ENCODE measurements at places on chromosomes 1 and 21.
A peak's percentile ranks its signal among the peaks of the same experiment; 100 is the strongest.

- no peak for DNase-seq
Observed at GRCh38 chr1:20142001-20142710, 3.0 kb downstream of the PLA2G2F start.

DNA sequence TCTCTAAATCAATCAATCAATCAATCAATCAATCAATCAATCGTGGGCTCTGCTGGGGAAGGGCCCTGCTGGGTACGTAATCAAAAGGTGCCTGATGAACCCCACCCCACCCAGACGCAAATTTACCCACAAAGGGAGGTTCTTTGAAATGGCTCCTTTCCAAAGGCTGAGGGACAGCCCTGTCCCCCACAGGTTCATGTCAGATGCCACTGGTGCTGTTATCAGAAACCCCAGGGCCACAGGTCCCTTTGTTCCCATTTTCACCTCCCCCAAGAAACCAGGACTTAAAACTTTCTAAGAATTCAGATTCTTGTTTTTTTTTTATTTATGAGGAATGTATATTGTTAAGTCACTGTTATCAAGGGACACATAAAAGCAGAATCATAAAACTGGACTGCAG lies 14.2 kb downstream of the CHRNB2 start:
- no peak for DNase-seq

- no peak for DNase-seq
Observed at GRCh38 chr1:54136269-54136896, 16.4 kb downstream of the CDCP2 start.

GRCh38 chr1:86641318-86641717 lies 63.1 kb upstream of the SH3GLB1 start:
- no peak for DNase-seq

DNA sequence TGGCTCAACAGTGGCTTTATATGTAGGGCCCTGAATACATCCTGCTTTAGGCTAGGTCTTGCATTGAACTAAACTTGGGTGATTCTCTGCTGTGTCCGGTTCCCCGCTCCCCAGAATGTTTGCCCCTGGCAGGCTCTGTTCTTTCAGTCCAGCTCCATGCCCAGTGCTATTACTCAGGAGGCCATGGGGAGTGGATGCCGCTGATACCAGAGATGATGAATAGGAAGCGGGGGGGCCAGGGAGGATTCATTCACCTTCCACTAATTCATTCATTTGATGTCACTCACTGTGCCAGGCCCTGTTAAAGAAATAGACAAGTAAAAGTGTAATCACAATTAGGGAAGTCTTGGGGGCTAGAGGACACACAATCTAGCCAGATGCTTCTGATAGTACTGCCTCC lies 83.8 kb downstream of the TMEM53 start:
- no peak for DNase-seq

DNA sequence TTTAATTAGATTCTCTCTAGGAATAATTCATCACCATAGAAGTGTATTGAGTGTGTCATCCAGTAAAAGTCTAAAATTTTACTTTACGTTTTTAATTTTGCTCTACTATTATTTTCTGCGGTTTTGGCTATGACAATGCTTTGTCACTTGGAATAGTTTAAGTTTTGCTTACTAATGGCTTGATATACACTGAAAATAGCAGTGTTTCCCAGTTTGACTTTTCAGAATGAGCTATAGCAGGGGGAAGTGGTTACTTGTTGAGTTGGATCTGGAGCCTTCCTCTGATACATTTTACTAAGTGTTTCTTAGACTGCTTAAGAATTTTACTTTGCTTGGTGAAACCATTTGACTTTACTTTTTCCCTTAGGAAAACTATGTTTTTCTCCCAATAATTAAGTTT lies 5.0 kb downstream of the DNAJC16 start:
- no peak for DNase-seq

- DNase-seq, result no peak
Observed at GRCh38 chr1:19423130-19423529, 62.2 kb downstream of the CAPZB start.

- no peak for DNase-seq
Observed at GRCh38 chr1:115062542-115063004, 26.7 kb downstream of the TSPAN2 start.

DNA sequence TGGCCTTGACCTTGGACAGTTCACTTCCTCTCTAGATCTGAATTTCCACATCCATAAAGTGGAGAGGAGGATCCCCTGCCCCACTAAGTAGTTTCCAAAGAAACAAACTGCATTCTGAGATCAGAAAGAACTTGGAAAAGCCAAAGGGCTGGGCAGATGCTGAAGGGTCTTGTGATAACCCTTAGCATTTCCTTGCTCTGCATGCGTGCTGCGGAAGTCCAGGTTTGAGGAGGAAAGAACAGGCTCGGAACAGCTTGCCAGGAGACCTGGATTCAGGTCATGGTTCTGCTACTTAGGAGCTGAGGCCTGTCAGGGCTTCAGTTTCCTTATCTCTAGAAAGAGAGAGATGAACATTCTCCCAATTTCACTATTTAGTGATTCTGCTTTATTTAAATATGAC lies 27.2 kb downstream of the IGFN1 start:
- peak; percentile 34 for DNase-seq

DNA sequence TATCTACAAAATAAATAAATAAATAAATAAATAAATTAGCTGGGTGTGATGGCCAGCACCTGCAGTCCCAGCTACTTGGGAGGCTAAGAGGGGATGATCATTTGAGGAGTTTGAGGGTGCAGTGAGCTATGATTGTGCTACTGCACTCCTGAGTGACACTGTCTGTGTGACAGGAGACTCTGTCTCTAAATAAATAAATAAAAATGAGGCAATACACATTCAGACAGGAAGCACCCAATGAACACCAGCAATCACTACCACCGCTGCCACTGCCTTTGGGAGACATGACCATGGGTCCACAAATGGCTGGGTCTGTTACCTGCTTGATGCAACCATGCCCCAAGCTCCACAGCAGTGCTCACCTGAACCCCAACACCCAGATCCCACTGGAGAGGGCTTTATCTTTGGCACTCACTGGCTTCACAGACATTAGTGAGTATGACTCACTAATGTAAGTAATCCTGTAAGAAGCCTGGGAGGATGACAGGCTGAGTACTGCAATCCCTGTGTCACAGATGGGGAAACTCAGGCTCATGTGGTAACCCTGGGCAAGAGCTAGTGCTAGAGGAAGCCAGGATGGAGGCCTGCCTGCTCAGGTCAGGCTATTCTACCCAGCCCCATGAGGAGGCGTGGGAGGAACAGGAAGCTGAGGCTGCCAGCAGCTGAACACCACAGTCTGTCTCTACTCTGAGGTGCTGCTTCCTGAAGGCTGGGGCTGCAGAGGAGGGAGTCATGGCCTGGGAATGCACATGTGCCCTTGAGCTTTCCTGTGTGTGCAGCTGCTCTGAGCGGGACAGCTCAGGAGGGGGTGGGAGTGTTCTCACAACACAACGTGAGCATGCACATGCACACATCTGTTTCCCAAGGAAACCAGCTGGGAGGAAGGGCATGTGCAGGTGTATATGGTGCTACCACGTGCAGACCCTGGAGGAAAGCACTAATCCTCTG lies 43.0 kb downstream of the SLC9A1 start:
- DNase-seq, result no peak

DNA sequence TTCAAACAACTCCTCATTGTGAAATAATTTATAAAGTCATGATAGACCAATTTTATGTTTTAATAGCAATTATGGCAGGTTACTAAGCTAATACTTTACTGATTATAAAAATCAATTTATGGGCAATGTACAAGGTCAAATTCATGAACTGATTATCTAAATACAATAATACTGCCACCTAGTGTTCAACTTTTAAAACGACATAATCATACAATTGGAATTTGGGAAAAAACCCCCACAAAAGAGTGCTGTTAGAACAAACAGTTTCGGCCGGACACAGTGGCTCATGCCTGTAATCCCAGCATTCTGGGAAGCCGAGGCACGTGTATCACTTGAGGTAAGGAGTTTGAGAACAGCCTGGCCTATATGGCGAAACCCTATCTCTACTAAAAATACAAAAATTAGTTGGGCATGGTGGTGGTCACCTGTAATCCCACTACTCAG lies 14.0 kb downstream of the GTF2B start:
- no peak for DNase-seq

- DNase-seq, result no peak
Observed at GRCh38 chr1:152776361-152776760, 1.4 kb downstream of the LCE1F start.

GRCh38 chr1:110916669-110917306 lies 43.8 kb downstream of the CD53 start:
- no peak for DNase-seq

GRCh38 chr1:81109038-81109437 lies 691.7 kb upstream of the ADGRL2 start:
- no peak for DNase-seq

DNA sequence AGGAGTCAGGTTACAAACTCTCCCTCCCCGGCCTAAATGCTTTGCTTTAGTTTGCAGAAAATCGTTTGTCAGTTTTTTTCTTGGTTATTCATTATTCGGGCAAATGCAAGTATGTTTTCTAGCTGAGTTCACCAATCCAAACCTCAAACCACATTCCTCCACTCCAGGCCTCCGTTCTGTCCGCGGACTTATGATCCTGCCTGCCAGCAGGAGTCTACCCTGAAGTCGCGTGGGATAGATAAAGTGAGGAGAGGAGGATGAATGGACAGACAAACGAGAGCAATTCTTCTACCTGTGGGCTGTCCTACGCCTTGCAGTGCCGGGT lies 1.3 kb downstream of the ADAMTS1 start:
- DNase-seq, result no peak

DNA sequence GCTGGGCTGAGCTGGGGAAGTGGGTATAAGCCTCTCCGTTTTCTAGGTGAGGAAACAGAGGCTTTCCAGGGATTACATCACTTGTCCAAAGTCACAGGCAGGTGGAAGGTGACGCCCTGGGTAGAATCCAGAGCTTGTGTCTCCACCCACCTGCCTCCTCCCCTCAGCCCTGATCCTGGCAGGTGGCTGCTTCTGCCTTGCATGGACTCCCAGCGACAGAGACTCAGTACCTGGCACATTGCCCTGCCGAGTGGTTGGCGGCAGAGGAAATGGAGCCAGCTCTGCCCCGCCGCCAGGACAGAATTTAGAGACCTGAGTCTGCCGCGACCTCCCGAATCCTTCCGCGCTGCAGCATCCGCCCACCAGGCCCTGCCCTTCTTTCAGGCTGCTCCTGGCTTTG lies 2.1 kb downstream of the PLA2G2E start:
- no peak for DNase-seq

DNA sequence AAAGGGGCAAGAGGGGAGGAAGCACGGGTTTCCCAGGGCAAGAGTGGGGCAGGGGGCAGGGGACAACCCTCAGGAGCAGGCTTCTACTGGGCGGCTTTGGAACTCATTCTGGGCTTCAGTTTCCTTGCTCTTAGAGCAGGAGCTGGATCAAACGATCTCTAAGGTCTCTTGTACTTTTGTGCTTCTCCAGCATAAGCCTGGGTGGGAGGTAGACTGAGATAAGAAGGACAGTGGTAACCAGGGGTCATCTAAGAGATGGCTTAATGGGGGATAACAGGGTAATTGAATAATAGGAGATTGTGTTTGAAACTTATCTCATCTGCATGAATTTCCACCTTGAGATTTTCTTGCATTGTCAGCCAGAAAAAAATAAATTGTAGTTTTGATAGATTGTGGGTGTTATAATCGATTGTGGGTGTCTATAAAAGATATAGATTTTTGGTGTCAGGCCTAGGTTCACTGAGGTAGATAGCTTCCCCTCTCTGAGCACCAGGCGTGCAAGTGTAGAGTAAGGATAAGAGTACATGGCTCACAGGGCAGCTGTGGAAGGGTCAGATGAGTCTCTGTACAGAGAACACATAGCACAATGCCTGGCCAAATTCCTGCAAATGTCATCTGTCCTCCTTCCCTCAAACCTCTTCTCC lies 68.0 kb downstream of the CD58 start:
- DNase-seq, result no peak

GRCh38 chr1:156082309-156083091 lies at the start of gene MEX3A:
Gene MEX3A (minus strand): TSS chr1:156082465. CDS start chr1:156081998, 467 bp downstream.
- peak; percentile 95 for DNase-seq

DNA sequence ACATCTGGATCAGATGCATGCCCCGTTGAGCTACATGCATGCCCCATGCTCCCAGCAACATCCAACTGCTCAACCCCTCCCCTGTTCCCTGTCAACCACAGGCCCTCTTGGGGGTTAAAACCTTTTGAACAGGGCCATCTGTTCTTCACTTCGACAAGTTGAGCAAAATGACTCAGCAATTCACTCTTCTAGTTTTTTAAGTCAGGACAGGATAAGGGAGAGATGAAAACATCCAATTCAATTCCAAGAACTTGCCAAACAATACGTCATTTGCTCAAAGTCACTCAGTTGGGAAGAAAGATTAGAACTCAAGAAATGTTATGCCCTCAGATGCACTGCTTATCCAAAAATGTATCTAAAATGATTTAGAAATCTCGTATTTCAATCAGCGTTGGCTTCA lies 46.1 kb upstream of the MTF2 start:
- DNase-seq, result no peak

- no peak for DNase-seq
Observed at GRCh38 chr1:63946866-63947491, 173.2 kb downstream of the ROR1 start.

GRCh38 chr1:11531314-11531870 lies 52.4 kb downstream of the DISP3 start:
- DNase-seq, result no peak

- DNase-seq, result no peak
Observed at GRCh38 chr21:15893902-15894301, 164.1 kb downstream of the USP25 start.

DNA sequence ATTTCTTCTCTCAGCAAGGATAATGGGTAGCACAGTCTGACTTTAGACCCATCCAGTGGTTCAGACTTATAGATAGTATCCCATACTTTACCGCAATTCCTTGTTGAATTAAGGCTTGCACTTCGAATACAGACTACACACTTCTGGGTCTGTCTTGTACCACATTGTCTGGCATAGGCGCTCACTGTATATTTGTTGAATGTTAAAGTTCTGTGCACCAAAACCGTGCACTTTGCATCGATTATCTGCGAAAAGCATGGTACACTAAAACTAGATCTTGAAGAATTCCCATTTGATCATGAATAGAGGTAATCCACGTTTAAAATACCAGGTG lies 556 bp upstream of the RYR2 start:
- no peak for DNase-seq

GRCh38 chr21:45972353-45972715 lies 9.2 kb upstream of the COL6A1 start:
- peak; percentile 73 for DNase-seq

DNA sequence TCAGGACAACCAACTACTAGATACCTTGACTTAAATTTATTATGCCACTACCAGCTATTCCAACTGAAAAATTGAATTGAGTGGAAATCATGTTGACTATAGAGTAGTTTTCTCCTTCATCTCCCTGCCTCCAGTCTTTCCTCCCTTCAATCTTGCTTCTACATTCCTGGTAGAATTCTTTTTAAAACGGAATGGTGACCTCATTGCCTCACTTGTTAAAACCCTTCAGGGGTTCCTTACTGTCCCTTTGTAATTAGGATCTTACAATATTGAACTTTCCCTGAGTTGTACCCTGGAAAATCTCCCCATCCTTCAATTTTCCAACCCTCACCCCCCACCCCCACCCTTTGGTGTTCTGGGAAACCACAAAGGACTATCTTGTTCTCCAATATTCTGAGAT lies 82.8 kb upstream of the ZNF326 start:
- no peak for DNase-seq

GRCh38 chr21:29571949-29572348 lies 273.2 kb downstream of the BACH1 start:
- DNase-seq, result no peak
